Fibroblast of skin of right quadriceps (primary cell): ENCODE measurements at places on chromosomes 7 and 10.

GRCh38 chr7:127396184-127396583 lies 3.7 kb upstream of the ZNF800 start:
- peak; percentile 7 for DNase-seq

DNA sequence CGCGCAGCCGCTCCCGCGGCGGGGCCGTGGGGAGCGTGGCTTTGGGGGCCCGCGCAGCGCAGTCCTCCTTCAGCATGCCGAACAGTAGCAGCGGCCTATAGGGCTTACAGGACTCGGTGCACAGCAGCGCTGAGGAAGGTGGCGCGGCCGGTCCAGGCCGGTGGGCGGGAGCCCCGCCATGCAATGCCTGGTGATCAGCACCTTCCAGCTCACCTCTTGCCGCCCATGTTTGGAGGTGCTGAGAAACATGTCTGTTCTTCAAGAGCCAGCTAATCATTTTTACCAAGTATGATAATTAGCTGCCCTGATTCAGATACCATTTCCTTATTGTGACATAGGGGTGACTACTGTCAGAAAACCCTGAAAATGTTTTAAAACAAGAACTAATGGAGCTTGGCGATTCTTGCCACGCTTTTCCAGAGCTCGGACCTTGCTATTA lies 33.5 kb upstream of the SFTPD start:
- DNase-seq: no peak

DNA sequence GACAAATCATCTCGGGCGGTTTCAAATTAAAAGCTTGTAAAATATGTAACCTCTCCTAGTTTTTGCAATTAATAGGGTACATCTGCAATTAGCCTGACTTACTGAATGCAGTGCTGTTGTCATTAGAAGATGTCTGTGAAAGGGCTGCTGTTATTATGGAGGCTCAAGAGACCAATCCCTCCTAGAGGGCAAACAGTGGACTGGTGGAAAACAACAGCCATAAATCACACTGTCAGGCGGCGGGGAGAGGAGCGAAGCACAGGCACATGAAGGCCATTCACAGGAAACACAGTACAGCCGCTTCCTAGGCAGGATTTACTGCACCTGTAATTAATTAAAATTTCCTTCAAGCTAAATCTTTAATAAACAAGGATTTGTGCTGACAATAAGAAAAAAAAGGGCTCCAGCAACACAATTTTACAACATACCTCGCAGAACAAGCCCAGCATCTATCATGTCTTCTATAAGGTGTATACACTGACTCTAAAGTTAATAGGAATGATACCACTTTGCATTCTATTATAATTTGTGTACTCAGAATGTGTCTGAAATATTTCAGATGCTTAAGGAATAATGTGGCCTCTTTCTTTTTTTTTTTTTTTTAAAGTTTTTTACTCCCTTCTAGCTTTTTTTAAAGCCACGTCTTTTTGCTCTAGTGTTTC lies 50.7 kb downstream of the ERCC6 start:
- DNase-seq: peak; percentile 2

DNA sequence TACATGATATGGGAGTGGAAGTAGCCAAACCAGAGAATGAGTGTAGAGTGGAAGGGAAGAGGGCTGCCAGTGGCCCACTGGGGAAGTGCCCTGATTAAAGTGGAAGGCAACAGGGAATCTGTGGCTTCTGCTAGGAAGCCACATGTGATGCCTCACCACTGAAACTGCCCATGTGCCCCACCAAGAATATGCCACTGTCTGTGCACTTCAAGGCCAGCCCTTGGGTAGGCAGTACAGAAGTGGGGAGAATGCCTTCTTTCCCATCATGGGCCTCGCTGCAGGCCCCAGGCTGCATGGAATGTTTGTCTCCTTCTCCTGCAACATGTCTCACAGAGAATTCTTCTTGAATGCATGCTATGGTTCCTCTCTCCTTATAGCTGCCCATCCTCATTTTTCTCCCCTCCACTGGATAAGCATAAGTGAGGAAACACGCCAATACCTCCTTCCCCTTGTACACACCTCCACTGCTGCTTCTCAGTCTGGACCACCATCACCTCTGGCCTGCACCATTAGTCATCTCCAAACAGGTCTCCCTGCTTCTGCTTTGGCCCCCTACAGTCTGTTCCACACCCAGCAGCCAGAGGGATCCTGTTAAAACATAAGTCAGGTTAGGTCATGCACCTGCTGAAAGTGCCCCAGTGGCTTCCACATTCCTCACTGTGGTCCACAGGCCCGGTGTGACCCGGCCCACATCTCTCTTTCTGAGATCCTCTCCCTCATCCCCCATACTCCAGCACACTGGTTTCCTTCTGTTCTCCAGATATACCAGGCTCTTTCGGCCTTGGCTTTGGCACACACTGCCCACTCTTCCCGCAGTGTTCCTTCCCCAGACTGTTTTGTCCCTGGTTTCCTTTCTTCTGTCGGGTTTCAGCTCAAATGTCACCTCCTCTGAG lies 37.1 kb downstream of the SNX10 start:
- DNase-seq: no peak

GRCh38 chr10:49609006-49609282 lies 1.2 kb upstream of the SLC18A3 start:
- no peak for DNase-seq

DNA sequence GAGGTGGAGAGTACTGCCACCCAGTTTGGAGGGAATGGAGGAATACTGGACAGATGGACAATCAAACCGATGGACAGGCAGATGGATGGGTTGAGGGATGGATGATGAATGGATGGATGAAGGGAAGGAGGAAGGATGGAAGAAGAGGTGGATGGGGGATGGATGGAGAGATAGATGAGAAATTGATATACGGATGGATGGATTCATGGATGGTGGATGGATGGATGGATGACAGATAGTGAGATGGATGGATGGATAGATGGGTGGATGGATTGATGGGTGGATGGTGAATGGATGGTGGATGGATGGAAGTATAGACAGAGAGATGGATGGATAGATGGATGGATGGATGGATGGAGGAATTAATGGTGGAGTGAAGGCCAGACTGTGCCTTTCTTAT lies 42.6 kb downstream of the ALOX5 start:
- DNase-seq: no peak

DNA sequence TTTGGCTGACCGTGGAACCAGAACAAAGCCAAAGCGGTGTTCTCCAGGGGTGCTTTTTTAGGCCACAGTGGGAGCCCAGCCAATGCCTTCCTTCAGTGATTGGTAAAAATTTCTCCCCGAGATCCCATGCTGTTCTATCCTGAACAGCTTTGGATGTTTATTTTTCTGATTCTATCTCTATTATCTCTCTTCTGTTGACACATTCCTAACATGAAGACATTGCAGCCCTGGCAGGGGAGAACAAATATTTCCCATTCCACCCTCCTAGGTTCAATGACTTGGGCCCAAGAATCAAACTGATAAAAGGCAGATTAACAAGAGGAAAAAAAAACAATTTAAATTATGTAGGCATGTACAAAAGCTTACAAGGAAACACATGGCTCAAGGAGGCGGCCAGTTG lies 162.7 kb downstream of the PFKFB3 start:
- no peak for DNase-seq

GRCh38 chr7:112080441-112080840 lies 125.8 kb downstream of the DOCK4 start:
- peak; percentile 85 for DNase-seq

DNA sequence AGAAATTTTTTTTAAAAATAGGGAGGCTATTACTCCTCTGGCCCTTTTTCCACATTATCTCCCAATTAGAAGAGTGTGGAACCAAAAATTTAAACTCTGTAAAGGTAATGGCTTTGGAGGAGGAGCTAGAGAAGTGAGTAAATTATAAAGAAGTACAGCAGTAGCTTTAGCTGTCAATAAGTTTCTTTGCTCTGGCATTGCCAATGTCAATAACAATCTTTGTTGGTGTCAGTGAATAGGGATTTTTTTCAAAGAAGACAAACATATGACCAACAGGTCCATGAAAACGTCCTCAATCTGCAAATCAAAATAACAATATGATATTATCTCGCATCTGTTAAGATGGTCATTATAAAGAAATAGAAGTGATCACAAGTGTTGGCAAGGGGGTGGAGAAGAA lies 227.1 kb upstream of the MBL2 start:
- DNase-seq: no peak

- no peak for DNase-seq
These were observed 171.9 kb downstream of the OTUD1 start for GRCh38 chr10:23610626-23611307.

GRCh38 chr10:95333997-95334804 lies 43.4 kb upstream of the PDLIM1 start:
- peak; percentile 86 for DNase-seq

DNA sequence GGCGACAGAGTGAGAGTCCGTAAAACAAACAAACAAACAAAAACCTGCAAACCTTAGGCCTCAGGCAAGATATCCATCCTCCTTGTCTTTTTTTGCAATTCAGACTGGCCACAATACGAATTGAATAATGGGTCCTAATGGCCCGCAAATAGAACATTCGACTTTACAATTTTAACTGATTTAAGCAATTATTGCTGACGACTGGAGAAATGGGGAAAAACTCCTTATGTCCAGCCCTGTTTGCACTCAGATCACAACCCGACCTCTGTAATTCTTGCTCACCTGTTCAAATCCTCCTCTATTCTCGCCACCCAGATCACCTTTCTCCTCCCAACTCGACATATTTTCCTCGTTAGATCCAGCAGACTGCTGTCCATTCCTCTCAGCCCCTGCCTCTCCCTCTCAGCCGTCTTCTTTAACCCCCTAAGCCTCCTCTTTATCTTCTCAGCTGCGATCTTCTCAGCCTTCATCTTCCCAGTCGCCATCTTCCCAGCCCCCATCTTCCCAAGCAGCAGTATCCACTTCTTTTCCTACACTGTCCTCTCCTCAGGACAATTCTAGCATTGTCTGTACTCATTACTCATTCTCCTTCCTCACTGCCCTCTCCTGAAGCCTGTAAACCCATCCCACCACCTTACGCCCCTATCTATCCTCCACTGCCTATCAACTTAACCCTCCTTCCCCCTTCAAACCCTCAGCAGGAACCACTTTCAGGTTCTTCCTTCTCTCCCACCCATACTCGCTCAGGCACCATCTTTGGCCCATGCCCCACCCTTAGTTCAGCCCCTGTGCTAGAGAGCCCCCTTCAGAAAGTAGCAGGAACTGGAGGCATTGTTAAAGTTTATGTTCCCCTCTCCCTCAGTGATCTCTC lies 61.8 kb downstream of the LRRC17 start:
- no peak for DNase-seq

DNA sequence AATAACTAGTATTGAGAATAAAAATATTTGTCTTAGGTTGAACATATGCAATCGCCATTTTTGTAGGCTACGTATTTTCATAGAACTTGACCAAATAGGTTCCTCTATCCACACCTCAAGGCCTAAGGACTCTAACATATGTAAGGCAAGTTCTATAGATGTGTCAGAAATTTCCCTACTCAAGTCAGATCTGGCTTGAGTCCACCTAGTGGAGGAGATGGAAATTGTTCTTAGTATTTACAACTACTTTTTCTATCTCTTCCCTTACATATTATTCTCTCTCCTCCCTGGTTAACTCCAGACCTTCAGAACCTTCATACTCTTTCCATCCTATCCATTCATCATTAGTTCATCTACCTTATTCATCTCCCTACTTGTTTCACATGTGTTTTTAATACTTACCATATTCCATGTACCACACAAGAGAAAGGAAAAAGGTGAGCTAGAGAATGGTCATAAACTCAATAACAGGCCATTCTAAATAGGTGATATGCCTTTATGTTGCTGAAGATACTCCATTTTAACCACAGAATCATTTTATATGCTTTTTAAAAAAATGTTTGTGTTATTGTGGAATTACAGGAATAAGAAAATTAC lies 174.5 kb upstream of the HDAC9 start:
- DNase-seq: peak; percentile 47

GRCh38 chr7:116045532-116045931 lies 15.0 kb upstream of the TFEC start:
- DNase-seq: no peak

DNA sequence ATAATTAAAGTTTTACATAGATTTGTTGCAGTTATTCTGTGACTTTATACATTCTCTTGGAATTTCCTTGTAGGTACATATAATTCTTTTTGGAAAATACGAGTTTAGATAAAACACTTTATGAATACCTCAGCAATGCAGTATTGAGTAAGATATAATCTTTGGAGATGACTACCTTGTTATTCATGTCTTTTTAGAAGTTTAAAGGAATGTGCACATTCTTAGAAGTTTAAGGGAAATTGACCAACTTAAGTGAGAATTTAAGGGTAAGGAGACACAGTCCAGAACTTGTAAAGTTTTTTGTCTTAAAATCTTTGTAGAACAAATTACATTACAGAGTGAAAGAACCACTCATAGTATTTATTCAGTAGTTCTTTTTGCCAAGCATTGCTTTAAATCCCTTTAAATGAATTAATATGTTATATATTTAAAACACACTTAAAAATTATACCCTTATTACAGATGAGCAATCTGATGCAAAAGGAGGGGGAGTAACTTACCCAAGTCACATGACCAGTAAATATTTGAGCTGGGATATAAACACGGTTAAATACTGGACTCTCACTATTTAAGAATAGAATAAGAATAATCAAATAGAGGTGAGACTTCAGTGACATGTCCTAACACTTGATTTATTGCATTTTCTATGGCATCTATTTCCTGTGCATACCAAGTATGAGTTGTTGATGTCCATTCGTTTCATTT lies 139.5 kb upstream of the FERD3L start:
- peak; percentile 66 for DNase-seq

DNA sequence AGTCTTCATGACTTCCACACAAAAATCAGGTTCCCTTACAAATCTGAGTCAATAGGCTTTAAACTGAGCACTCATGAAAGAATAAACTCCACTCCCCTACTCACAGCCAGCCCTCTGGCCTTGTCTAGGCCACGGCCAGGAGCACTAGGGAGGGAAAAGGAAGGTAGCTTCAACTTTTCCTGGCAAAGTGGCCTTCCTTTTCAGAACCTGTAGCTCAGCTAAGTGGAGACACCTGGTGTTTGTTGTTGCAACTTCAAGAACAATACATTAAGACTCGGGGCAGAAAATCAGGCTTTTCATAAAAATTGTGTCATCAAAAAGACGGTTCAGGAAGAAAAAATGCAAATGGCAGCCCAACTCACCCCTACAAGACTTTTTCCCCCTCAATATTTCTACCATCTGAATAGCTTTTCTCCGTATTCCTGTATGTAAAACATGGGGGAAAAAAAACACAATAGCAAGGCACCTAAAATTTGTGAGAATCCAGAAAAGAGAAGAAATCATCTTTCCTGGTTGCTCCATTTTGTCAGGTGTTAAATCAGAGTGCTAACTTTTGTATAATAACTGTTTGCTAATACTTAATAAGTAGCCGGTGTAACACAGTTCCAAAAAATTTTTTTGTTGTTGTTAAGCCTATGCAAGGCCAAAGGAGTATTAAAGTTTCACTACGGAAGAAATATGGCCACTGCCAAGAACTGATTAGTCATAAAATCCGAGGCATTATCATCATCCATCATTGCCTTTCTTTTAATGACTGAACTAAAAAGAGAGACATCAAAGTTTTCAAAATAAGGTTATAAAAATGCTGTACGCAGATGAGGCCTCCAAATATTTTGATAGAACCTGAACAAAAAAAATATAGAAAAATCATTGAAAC lies 66.2 kb upstream of the ARID5B start:
- DNase-seq: peak; percentile 85
